Peyer's patch (tissue), 4 donors: ENCODE measurements at places on chromosomes 16 and 17.

- peak; percentile 32 for DNase-seq
- H3K4me3 ChIP-seq = no peak overlapping the region
- H3K4me1 ChIP-seq = no peaks in the 10 kb centered on the region
- H3K36me3 ChIP-seq = no peaks in the 10 kb centered on the region
Measured at GRCh38 chr17:73255671-73256181, 6.0 kb downstream of the CPSF4L start.

- no peaks in the 10 kb centered on the region for H3K27me3 ChIP-seq
- H3K36me3 ChIP-seq = no peaks in the 10 kb centered on the region
- no peak overlapping the region for H3K4me3 ChIP-seq
- H3K27ac ChIP-seq = no peak overlapping the region
- no peaks in the 10 kb centered on the region for H3K4me1 ChIP-seq
Measured at GRCh38 chr17:76219670-76220383, 20.5 kb downstream of the RNF157 start.

GRCh38 chr16:56810954-56811353 is 54.1 kb upstream of the SLC12A3 start:
- no peaks in the 10 kb centered on the region for H3K27me3 ChIP-seq
- H3K4me3 ChIP-seq = no peak overlapping the region
- H3K36me3 ChIP-seq = peaks cover 12% of the 10 kb centered on the region
- DNase-seq = no peak
- no peak overlapping the region for H3K27ac ChIP-seq

- H3K27me3 ChIP-seq = no peaks in the 10 kb centered on the region
- DNase-seq = no peak
Measured at GRCh38 chr16:55662644-55663031, 6.8 kb downstream of the SLC6A2 start.

DNA sequence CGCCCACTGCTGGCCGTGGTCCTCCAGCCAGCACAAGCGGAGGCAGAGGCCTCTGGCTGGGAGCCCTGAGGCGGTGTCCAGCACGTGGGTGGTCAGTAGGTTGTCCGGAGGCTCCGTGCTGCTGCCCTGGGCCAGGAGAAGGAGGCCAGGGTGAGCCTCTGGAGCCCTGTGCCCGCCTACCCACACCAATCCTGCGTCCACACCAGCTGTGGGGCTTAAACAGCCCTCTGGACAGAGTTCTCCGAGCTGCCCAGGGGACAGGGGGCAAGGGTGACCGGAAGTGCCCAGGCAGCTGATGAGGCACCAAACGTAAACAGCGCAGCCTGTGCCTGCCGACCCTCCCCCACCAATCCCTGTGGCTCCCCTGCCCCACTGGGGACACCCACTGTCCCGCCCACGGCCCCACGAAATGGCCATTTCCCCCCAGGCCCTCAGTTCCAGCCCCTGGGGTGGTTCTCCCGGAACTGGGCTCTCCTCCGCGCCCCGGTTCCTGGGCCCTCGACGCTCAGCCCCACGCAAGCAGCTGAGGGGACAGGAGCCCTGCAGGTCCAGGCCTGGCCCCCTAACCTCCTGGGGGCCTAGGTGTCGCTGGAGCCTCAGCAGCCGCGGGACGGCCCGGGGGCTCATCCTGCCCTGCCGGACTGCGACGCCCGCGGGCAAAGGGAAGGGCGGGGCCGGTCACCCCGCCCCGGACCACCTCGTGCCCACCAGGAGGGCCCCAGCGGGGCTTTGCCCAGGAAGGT is 27.9 kb upstream of the DBNDD1 start:
- H3K27ac ChIP-seq = peak overlapping the region; percentile 50
- H3K4me3 ChIP-seq = peak overlapping the region; percentile 50
- no peaks in the 10 kb centered on the region for H3K36me3 ChIP-seq
- H3K27me3 ChIP-seq = no peaks in the 10 kb centered on the region
- peaks cover 20% of the 10 kb centered on the region for H3K4me1 ChIP-seq

DNA sequence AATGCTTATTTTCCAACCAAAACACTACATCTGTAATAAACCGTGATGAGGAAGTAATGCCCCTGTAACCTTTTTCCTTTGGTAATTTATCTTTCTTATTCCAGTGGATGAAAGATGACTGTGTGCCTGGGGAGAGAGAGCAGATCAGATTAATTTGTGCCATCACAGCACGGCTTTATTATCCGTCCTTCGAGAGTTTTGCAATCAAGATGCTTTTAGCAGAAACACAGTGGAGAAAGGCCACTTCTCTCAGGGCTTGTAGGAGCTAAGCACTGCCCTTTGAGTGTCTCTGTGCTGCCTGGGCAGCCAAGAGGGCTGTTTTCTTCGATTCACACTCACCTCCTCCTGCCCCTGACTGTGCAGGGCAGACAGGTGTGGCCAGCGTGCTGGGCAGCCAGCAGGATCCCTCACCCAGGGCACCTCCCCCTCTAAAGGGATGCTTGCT is 190.2 kb downstream of the PRKCA start:
- H3K27ac ChIP-seq = no peak overlapping the region
- no peak overlapping the region for H3K4me3 ChIP-seq
- no peak for DNase-seq
- no peaks in the 10 kb centered on the region for H3K27me3 ChIP-seq

DNA sequence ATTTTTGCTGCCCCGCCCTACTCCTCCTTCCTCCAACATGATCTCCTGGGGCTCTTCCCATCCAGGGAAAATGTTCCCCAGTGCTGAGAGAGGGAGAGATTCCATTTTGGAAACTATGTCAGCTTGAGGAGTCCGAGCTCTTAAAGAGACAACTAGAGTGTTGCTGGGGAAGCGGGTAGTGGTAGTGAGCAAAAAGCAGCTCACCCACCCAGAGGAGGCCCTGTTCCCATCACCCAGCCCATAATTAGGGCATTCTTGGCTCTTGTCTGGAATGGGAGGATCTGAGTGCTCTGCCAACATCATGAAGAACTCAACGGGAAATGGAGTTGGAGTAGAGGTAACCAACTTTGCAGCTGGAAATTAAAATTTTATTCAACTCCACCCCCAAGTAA is 9.1 kb upstream of the MSL1 start:
- no peaks in the 10 kb centered on the region for H3K27me3 ChIP-seq
- H3K4me1 ChIP-seq = peaks cover 31% of the 10 kb centered on the region
- no peak for DNase-seq
- H3K4me3 ChIP-seq = no peak overlapping the region
- no peaks in the 10 kb centered on the region for H3K36me3 ChIP-seq

DNA sequence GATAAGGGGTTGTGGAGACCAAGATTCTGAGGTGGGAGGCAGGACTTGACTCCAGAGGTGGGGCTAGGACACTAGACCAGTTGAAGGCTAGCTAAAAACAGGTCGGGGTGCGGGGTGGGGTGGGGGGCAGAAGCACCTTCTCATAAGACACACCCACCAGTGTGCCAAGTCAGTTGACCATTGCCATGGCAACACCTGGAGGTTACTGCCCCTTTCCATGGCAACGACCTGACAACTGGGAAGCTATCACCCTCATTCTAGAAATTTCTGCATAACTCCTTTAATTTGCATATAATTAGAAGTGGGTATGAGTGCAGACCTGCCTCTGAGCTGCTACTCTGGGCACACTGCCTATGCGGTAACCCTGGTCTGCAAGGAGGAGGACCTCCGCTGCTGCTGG is 53.9 kb upstream of the ALOX12 start:
- DNase-seq = no peak
- H3K36me3 ChIP-seq = no peaks in the 10 kb centered on the region
- no peaks in the 10 kb centered on the region for H3K27me3 ChIP-seq
- no peak overlapping the region for H3K4me3 ChIP-seq
- H3K4me1 ChIP-seq = no peaks in the 10 kb centered on the region
- no peak overlapping the region for H3K27ac ChIP-seq

GRCh38 chr17:77677211-77677610 is 281.3 kb upstream of the TNRC6C start:
- no peaks in the 10 kb centered on the region for H3K4me1 ChIP-seq
- H3K4me3 ChIP-seq = no peak overlapping the region
- H3K27me3 ChIP-seq = no peaks in the 10 kb centered on the region
- no peak for DNase-seq
- no peak overlapping the region for H3K27ac ChIP-seq

DNA sequence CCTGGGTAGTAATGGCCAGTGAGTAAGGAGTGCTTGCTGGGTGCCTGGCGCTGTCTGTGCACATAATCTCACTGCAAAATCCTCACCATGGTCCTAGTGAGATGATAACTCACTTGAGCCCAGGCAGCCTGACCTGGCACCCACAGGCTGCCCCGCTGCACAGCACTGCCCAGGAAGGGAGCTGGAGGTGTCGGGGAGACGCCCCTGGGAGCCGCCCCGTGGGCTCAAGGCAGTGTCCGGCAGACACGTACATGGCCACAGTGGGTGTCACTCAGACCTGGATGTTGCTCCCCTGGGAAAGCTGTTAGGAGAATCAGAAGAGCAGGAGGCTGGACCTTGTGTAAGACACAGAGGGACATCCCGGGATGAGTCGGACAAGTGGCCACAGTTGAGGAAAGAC is 44.2 kb downstream of the BEAN1 start:
- no peaks in the 10 kb centered on the region for H3K4me1 ChIP-seq
- H3K27me3 ChIP-seq = no peaks in the 10 kb centered on the region
- DNase-seq = no peak
- H3K4me3 ChIP-seq = no peak overlapping the region
- H3K36me3 ChIP-seq = no peaks in the 10 kb centered on the region

DNA sequence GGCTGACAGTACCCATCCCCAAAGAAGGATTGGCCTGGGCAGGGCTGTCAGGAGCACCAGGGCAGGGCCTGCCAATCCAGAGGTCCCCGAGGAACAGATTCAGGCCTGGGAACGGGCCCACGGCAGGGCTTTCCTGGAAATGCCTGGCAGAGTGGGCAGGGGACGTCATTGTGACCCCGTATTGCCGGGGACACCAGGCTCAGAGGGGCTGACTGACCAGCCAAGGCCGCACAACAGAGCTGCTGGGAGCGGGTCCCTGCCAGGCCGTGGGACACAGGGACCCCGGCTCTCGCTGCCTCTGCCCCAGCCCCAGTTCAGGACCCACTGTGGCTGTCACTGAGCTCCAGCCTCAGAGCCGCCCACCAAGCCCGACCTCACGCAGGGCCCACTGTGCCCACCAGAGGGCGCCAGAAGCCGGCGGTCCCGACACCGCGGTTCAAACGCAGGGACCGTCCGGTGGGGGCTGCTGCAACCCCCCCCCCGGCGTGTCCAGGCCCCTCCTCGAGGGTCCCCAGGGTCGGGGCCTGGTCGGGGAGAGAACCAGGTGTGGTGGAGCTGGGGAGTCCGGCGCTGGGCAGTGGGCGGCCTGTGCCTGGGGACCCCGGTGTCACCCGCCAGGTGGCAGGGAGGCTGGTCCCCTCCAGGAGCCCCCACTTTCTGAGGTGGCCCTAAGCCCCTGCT is 15.2 kb upstream of the SSTR5 start:
- H3K27me3 ChIP-seq = no peaks in the 10 kb centered on the region
- H3K27ac ChIP-seq = no peak overlapping the region
- no peaks in the 10 kb centered on the region for H3K36me3 ChIP-seq
- H3K4me1 ChIP-seq = no peaks in the 10 kb centered on the region
- H3K4me3 ChIP-seq = no peak overlapping the region
- no peak for DNase-seq

GRCh38 chr17:3221850-3222249 is 14.4 kb downstream of the OR1A1 start:
- no peaks in the 10 kb centered on the region for H3K36me3 ChIP-seq
- no peaks in the 10 kb centered on the region for H3K4me1 ChIP-seq
- H3K4me3 ChIP-seq = no peak overlapping the region

DNA sequence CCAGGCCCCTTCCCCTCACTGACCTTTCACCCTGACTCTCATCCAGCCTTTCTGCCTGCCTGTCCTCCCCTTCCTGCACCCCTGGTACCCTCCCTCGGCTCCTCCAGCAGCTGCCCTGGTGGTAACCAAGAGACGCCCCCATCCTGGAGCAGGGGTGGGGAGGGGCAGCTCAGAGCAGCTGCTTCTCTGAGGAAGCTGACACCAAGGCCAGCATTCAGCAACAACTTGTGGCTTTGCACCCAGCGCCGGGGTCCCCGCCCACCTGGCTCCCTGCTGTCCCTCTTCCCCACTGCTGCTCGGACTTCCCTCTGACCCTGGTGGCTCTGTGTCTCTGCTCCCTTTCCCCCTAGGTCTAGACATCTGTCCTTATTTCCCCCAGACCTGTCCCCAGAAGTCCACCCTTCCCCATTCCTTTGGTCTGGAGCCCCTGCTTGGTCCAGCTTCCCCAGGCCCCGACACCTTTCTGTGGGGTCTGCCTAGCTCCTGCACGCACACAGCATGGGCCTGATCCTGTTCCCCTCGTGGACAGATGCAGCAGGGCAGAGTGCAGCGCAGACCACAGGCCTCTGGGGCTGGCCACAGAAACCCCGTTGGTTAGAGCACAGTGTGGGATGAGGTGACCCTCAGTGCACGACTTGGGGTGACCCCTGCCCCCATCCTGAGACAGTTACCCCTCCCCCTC is 1.2 kb upstream of the ATP2A1 start:
- DNase-seq = no peak
- no peaks in the 10 kb centered on the region for H3K27me3 ChIP-seq
- no peak overlapping the region for H3K4me3 ChIP-seq
- H3K36me3 ChIP-seq = peaks cover 24% of the 10 kb centered on the region
- no peak overlapping the region for H3K27ac ChIP-seq
- peaks cover 15% of the 10 kb centered on the region for H3K4me1 ChIP-seq

- no peak overlapping the region for H3K4me3 ChIP-seq
- H3K27me3 ChIP-seq = no peaks in the 10 kb centered on the region
- DNase-seq = no peak
Measured at GRCh38 chr17:77054936-77055335, 85.8 kb upstream of the SEC14L1 start.

DNA sequence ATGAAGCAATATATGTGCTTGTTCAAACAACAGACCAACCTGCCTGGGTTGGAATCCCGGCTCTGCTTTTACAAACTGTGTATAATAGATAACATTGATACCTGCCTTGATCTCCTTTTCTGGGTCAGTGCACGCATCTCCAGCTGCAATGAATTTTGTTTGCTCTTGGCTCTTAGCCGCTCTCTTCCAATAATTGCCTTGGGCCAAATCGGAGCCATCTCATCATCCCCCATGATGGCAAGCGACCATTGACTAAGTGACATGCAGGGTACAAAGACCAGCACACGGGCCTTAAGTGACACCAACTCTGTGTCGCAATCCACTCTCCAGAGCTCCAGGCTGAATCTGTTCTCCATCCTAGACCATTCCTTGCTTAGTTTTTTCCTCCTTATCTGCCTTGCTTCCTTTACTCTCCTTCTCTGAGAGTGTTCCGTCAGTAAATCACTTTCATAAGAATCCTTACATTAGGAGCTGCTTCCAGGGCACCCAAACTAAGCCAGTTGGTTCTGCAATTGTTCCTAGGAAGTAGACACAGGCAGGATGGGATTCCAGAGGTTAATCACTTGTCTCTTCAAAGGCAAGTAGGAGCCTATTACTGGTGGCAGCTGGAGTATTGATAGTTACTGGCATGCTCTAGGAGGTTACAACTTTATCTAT is 134.2 kb downstream of the ABCA8 start:
- no peaks in the 10 kb centered on the region for H3K4me1 ChIP-seq
- H3K27ac ChIP-seq = no peak overlapping the region
- H3K4me3 ChIP-seq = no peak overlapping the region
- no peaks in the 10 kb centered on the region for H3K36me3 ChIP-seq
